ENCODE measurements at places on chromosomes 4 and X.

DNA sequence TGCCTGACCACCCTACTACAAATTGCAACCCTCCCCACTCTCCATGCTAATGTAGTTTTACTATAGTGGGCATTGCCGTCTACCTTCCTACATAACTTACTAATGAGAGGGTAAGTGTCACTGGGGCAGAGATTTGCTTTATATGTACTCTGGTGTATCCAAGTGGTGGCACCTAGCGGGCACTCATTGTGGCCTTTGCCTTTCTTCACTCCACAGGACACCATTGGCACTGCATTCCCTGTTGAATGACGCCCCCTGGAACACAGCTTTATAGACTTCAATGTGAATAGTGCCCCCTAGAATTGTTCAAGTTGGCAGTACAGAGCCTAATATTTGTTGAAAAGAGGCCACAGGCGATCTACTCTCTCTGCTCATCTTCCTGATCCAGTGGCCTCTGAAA is 215.8 kb downstream of the MID1IP1 start:
- no peak for DNase-seq

DNA sequence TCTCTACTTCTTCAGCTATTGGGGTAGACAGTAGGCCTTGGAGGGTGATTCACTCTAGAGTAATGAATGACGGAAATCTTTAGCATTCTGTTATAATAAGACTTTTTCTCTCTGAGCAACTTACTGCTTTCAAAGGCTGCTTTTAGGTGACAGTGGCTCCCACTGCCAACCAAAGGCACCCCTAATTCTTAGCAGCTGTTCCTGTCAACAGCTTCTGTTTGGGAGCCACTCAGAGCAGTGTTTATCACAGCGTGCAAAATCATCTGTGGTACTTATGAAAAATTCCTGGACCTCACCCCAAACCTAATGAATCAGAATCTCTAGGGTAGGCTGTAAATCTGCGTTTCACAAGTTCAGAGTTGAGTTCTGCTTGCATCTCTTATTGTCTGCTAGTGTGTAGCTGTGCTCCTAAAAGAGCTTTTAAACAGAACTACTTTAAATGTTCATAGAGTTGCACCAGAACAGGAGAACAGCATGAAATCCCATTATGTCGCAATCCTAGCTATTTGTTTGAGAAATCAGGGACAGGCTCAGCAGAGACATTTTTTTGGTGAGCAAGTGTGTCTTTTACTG is 52.8 kb upstream of the POU4F2 start:
- DNase-seq = no peak

DNA sequence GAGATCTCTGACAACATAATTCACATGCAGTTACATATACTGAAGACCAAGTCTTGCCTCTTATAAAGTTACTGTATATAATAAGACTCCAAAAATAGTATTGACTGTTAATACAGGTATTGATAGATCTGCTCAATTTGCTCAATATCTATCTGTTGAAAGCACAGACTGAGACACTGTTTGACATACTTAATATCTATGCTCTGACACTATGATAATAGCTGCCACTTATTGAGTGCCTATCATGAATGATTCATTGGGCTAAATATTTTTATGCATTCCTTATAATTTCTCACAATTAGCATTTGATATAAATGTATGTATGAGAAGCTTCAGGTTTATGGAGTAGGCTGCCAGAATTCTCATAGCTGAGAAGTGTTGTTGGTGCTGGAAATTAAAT is 1600.9 kb upstream of the IGFBP7 start:
- DNase-seq = no peak

GRCh38 chr4:139619644-139620043 is 46.0 kb upstream of the MGST2 start:
- DNase-seq = no peak

DNA sequence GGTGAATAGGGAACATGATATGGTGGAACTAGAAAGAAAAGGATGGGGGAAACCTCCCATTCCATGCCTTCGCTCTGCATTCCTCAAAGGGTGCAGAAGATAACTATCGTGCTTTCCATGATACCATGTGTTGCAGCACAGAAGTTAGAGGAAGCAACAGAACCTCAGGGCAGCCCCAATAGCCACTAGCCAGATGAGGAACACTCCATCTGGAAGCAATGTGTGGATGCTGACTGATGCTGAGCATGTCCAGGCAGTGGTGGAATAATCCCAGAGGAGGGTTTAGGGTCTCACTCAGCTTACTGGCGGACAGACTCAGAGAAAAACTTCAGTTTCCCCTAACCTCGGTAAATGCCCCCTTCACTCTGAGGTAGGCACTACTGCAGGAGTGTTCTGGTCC is 7.5 kb downstream of the SMIM10 start:
- DNase-seq = no peak
